ENCODE measurements at places on chromosomes 4 and X.

- no peak for DNase-seq
Observed at GRCh38 chrX:30822068-30822681, 66.9 kb downstream of the TAB3 start.

GRCh38 chrX:30521440-30522182 lies 56.0 kb downstream of the TASL start:
- no peak for DNase-seq

GRCh38 chr4:173857828-173858227 lies 327.8 kb upstream of the HAND2 start:
- DNase-seq, result no peak

GRCh38 chrX:139842326-139843185 lies 90.3 kb downstream of the ATP11C start:
- DNase-seq, result no peak

GRCh38 chr4:140800666-140801065 lies 44.5 kb upstream of the TBC1D9 start:
- no peak for DNase-seq
